ENCODE measurements at places on chromosomes 16 and 17.

DNA sequence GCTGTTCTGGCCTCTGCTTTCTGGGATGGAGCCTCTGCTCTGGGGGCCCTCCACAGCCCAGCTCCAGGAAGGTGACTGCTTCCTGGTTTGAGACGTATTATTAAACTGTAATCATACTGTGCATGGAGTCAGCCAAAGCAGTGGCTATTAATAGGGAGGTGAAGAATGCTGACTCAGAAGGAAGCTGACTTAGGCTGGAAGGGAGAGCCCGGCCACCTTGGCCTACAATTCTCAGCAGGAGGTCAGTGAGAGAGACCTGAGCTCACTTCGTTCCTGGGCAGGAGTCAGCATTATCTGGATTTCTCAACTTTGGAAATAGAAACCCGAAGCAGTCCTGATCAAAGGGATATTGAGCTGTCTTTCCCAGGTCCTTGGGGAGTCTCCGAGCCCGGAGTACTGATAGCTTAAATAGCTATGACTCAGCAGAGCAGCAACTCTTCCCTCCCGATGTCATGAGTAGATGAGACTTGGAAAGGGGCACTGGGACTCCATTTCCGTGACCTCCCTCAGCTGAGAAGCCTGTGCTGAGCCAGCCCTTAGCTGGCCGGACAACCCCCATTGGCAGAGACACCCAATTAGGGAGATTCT is 91.8 kb downstream of the YPEL2 start:
- no peak for DNase-seq

DNA sequence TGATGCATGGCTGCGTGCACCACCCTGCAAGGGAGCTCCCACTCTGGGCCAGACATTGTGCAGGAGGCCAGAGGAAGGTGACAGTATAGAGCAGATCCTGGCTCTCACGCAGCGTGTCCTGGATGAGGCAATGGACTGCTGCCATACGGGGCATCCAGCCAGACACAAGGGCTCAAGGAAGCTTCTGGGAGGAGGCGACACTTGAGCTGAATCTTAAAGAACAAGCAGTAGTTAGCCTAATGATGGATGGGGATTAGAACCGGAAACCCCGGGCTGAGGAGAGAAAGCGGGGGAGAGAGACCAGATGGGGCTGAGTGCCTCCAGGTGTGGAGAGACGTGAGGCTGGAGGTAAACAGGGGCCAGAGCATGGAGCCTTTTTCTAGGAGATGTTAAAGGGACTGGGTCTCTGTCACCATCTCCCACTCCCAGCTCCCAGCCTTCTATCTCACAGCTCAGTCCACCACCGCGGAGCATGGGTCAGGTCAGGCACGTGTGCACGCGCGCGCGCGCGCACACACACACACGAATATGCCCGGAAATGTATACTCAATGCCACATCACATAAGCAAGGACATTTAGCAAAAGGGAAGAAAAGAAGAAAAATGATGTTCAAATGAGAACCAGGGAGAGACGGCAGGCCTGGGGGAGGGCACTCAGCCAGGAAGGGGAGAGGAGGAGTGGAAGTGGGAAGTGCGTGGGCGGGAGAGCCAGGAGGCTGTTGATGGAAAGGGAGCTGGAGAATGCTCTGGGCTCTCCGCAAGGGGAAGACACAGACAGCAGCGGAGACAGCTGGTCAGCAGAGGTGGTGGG is 46.3 kb downstream of the CCDC42 start:
- no peak for DNase-seq

DNA sequence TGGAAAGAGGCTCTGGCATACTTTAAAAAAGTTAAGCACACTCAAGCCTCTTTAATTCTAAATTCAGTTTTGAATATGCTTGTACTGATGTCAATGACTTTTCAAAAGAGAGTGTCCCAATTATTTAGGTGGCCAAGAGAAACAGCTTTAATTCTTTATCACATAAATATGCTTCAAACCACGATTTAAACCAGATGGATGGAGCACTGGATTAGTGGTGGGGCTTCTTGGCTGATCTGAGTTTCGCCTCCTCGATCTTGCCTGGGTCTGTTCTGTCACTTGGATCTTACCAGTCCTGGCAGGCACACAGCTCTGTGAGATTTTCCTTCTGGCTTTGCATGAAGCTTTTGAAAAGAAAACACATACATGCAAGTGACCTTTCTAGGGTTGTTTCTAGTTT is 467.8 kb downstream of the MAF start:
- no peak for DNase-seq

GRCh38 chr17:48769009-48769675 is 40.6 kb upstream of the HOXB13 start:
- DNase-seq, result no peak

DNA sequence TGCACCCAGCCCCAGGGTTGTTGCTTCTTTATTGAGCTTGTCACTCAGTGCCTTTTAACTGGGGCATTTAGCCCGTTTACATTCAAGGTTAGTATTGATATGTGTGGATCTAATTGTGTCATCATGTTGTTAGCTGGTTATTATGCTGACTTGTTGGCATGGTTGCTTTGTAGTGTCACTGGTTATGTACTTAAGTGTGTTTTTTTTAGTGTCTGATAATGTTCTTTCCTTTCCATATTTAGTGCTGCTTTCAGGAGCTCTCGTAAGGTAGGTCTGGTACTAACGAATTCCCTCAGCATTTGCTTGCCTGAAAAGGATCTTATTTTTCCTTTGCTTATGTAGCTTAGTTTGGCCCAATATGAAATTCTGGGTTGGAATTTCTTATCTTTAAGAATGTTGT is 33.5 kb downstream of the NF1 start:
- no peak for DNase-seq

DNA sequence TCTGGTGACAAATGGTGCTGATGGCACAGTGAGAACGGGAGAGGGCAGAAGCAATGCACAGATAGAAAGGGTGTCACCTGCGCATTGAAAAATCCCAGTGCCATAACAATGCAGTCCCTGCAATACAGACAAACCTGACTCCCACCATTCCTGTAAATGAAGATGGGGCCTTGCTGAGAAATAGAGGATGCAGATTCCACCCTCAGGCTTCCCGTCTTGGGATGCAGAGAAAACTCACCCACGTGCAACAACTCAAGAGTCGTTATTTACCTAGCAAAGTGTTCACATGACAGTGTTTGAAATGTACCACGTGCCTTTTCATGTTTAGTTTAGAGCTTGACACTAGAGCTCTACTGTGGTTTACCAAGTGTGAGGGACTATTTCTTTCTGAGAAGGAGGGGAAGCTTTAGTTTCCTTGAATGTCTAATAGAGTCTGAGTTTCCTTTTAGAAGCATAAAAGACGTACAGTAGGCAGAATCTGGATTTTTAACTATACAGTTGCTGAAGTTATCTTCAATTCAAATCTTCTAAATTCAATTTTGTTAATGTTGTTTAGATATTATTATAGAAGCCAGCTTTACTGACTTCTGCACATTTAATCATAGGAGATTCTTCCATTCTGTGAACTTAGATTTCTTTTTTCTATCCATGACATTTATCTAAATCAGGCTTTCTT is 35.6 kb downstream of the WWOX start:
- no peak for DNase-seq

- no peak for DNase-seq
These were observed 606.3 kb downstream of the KCNJ2 start for GRCh38 chr17:70775679-70776078.

- DNase-seq, result no peak
These were observed 37.2 kb upstream of the NGFR start for GRCh38 chr17:49457564-49458535.

DNA sequence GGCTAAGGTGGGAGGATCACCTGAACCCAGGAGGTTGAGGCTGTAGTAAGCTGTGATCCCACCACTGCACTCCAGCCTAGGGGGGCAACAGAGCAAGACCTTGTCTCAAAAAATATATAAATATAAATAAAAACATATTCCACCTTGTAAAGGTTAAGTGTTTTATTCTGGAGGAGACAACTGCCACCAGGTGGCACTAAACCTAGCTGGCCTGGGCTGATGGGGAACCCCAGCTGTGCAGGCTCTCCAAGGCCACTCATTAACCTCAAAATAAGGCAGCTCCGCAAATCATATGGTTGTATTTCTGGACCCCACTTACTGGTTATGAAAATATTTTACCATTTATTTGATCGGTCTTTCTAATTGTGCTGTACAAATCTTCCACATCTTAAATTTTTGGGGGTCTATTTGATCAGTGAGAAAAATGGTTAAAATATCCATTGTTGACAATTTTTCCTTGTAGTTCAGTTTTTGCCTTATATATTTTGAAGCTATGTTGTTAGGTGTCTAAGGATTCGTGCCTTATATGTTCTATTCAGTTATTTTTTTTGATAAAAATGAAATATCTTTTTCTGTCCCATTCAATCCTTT is 8.5 kb upstream of the ICAM2 start:
- DNase-seq, result no peak

GRCh38 chr17:47813077-47813476 is 8.5 kb downstream of the OSBPL7 start:
- DNase-seq, result no peak

DNA sequence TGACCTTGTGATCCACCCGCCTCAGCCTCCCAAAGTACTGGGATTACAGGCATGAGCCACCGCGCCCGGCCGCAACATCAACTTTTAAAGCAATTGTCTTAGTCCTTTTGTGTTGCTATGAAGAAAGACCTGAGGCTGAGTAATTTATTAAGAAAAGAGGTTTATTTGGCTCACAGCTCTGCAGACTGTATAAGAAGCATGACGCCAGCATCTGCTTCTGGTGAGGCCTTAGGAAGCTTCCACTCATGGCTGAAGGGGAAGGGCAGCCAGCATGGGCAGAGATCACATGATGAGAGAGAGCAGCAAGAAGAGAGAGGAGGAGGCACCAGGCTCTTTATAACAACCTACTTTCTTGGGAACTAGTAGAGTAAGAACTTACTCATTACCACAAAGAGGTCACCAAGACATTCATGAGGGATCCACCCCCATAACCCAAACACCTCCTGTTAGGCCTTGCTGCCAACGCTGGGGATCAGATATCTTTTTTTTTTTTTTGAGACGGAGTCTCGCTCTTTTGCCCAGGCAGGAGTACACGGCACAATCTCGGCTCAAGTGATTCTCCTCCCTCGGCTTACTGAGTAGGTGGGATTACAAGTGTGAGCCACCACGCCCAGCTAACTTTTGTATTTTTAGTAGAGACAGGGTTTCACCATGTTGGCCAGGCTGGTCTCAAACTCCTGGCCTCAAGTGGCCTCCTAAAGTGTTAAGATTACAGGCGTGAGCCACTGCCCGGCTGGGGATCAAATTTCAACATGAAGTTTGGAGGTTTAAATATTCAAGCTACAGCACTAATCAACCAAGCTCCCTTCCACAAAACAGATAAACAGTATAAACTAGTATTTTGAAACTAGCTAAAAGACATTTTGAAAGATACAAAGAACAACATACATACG is 21.4 kb upstream of the GPT2 start:
- DNase-seq, result no peak

DNA sequence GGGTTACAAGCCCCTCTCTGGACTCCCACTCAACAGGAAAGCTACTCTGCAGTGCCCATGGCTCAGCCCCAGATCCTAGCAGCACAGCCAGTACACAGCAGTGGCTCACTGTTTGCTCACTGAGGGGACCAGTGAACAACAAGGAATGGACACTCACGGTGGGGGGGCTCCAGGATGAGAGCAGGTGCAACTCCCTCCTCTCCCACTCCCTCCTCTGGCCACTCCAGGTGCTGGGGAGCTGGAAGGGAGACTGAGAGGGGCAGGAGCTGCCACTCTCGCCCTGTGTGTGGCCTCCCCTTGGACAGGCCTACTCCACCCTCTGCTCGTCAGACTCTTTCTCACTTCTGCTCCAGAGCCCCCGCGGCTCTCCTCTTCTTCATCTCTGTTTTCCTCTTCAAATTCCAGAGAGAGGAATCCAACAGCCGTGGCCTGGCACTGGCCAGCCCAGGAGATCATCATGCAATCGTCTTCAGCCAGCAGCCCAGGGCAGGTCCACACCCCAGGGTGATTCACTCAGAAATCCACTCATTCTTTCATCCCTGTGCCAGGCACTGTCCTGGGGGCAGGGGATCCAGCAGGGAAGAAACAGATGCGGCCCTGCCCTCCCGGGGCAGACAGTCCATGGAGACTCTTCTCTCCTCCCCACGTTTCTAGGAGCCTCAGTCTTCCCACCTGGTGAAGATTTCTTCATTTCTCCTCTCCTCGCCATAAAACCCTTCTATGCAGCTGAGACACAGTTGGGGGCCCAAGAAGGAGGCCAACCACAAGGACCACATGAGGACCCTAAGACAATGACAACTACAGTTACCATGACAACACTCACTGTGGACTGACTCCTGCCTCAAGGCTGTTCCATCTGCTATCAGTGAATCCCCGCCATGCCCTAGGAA is 30.7 kb downstream of the CFAP20 start:
- DNase-seq, result no peak

DNA sequence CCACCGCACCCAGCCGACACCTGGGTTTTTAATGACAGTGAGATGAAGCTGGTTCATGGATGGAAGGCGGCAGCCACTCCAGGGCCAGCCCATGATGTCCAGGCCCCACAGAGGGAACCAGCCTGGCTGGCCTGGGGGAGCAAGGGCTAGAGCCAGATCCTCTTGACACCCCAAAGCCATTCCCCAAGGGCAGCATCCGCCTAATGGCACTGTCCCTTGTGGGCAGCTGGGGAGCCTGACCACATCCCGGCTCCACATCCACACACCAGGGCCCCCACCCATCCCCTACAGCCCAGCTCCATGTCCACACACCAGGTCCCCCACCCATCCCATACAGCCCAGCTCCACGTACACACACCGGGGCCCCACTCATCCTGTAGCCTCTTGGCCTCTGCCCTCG is 53.3 kb upstream of the ACSF3 start:
- no peak for DNase-seq

DNA sequence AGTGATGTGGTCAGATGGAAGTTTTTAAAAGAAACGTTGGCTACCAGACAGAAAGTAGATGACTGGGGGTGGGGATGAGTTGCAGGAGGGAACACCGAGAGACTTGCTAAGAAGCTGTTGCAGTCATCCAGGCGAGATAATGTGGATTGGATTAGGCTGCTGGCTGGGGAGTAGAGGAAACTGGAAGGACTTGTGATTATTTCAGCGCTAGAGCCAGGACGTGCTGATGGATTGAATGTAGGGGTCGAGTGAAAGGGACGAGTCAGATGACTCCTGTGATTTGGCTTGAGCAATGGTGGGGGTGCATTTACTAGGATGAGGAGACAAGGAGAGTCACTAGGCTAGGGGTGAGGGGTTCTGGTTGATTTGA is 88.5 kb downstream of the CLEC16A start:
- no peak for DNase-seq

- no peak for DNase-seq
These were observed 509.6 kb upstream of the EEF2KMT start for GRCh38 chr16:5607169-5607568.

- no peak for DNase-seq
These were observed 5.3 kb upstream of the ATP2A1 start for GRCh38 chr16:28872952-28873351.

GRCh38 chr17:58273453-58274104 is 7.2 kb downstream of the MPO start:
- no peak for DNase-seq

Data from esophagus squamous epithelium (tissue), 5 donors.